AG04449 (cell line): ENCODE measurements at places on chromosomes 1 and 21.
A peak's percentile ranks its signal among the peaks of the same experiment; 100 is the strongest.

GRCh38 chr1:67041841-67042503 is 12.0 kb downstream of the SLC35D1 start:
- DNase-seq = no peak

GRCh38 chr1:66626261-66626660 is 92.3 kb downstream of the SGIP1 start:
- DNase-seq = no peak

GRCh38 chr21:14797543-14797942 is 251.4 kb upstream of the SAMSN1 start:
- DNase-seq = no peak

DNA sequence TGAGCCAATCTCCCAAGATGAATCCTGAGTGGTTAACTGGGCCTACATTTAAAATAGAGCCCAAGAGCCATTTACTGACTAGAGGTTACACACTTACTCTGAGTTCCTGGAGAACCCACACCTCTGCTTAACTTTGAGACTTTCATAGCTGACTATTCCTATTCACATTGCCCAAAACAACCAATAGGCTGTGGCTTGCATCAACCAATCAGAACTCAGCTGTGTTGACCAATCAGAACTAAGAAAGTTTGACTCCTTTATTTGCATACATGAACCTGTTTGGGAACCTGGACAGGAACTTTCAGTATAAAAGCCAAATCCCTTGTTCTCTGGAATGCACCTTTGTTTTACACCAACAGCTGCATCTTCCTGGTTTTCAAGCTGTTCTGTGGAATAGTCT is 9.5 kb downstream of the ZSWIM5 start:
- no peak for DNase-seq

DNA sequence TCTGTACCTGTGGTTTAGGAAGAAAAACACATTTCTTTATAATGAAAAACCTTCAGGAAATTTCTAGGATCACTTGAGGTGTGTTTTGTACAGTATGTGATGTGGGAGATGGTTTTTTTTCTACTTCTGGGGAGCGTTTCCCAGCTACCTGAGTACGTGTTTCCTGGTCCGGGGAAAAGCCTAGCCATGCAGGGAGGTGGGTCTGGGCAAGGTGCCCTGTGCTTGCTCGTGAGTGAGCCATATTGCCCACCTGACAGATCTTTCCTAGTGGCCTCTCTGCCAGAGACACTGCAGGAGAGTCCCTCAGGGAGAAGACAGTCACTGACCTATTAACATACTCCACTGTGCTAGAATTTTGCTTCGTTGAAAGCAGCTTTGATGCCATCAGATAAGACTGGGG is 41.3 kb downstream of the TRPM2 start:
- DNase-seq = no peak

DNA sequence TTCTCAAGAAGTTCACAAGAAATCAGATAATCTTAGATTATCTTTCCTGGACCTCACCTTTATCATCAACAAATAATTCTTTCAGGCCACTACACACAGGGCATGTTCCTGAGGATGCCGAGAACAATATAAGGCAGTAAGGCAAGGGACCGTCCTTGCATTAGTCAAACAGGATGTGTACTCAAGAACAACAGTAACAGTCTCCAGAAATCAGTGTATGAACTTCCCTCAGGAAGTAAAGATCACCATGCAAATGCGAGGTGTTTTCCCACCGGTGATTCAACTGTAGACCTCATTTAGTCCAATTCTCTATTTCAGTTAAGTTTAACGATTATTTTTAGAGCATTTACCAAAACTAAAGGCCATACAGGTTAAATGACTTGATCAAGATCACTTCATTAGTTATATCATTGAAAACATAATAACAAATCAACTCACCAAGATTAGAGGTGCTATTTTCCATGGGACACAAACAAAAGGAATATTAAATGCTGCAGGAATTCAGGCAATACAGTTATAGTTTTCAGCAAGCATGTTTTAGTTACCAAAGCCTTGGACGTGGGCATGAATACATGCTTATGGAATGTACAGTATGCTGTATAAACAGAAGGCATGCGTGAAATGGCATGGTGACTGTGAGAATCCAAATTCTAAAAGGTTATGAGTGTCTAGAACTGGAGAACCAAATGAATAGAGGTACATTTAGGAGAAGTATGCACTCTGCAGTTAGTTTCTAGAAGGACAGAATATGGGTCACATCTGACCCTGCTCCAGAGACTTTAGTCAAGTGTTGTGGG is 145.2 kb downstream of the TNR start:
- DNase-seq = peak; percentile 5

DNA sequence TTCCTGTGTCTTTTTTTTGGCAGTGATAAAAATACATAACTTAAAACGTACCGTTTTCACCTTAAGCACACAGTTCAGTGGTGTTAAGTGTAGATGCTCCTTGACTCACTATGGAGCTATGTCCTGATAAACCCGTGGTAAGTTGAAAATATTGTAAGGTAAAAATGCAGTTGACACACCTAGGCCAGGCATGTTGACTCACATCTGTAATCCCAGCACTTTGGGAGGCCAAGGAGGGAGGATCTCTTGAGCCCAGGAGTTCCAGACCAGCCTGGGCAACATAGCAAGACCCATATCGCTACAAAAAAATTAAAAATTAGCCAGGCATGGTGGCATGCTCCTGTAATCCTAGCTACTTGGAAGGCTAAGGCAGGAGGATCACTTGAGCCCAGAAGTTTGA is 73.6 kb upstream of the COG2 start:
- no peak for DNase-seq

GRCh38 chr21:16455978-16456377 is 726.2 kb downstream of the USP25 start:
- DNase-seq = no peak

DNA sequence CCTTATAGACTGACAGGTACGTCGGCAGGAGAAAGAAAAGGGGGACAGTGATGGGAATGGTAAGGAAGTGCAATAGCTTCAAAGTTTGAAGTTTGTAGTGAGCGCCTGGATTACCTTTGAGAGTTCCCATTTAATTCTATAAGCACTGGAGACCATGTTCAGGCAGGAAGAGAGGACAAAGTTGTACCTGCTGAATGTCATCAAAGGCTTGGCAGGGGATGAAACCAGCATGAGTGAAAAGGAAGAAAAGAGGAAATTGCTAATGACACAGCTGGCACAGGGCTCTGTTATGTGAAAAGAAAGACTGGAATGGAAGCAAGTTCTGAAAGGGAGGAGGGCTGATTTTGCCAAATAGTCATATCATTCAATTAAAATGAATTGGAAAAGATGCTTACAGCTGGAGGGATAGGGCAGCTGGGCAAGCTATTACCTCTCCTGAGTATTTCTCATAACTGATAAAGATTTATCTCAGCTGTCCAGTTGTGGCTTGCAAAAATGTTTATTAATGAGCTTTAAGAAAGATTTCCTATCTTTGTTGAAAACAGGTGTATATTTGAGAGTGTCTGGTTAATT is 109.2 kb downstream of the HMCN1 start:
- no peak for DNase-seq

DNA sequence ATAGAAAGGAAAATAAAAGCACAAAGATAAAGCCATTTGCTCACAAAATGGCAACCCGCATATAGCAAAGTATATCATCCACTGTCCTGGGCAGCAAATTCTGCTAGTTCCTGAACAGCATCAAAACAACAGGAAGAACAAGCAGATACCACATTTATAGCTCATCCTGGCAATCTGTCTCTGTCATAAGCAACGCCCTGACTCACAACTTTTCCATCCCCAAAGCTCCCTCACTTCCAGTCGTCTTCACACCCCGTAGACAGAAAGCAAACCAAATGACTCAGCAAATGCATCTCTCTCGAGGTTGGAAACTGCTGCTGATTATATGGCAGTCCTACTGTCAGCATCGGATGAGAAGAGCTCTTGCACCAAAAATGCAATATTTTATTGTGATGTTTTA is 65.8 kb downstream of the AK5 start:
- peak; percentile 75 for DNase-seq

GRCh38 chr1:236773919-236774318 is 21.2 kb upstream of the MTR start:
- DNase-seq = no peak

DNA sequence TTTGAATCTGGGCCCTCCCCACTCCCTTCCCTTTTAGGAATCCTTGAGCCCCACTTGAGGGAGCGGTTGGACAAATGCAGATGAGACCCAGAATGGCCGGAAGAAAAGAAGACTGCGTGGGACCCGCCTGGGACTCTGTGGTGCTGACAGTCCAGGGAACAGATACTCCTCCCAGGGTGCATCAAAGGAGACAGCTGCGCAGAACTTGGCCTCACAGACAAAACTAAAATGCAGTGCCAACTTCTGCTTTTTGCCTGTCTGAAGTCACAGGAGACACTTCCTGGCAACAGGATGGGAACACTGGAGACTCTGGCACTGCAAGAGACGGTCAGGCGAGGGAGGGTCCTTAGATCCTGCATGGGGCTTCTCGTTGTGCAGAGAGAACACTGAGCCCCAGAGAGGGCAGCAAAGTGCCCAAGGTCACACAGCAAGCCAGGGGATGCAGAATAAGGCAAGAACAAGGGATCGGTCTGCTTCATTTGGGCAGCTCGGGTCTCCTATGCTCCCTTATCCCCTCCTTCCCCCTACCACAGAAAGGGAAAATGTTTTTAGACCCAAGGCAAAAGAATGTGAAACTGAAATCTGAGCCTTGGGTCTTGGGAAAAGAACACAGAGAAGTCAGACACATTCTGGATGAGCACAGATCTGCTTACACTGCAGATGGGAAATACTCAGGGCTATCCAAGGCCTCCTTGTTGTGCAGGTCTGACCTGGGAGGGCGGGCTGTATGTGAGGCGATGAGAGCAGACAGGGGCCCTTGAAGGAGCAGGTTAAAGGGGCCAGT is 182.4 kb downstream of the TRABD2B start:
- DNase-seq = no peak
